ENCODE measurements at places on chromosomes 16 and 17.

DNA sequence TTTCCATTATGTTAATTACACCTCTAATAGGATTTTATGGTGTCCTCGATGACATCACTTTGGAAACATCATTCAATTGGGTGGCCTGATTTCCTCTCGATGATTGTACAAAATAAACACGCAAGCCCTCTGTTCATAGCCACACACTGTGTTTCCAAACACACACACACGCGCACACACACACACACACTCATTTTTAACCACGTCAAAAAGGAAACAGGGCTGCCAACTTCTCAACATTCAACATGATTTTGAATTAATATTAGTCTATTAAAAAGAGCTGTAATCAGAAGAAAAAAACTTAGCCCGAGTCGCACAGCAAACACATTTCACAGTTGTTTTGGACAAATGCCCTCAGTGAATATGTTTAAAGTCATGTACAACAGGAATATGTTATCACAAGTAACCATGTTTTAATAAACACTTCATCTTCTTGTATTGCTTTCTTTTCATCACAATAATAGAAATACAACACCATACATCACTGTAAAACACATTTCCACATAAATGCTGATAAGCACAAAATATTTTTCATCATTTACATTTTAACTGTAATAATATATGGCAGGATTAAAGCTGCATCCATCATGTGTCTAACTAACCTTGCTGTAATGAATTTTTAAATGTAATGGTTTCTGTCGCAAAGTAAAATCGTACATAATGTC lies 219.1 kb upstream of the IRX3 start:
- DNase-seq = no peak

DNA sequence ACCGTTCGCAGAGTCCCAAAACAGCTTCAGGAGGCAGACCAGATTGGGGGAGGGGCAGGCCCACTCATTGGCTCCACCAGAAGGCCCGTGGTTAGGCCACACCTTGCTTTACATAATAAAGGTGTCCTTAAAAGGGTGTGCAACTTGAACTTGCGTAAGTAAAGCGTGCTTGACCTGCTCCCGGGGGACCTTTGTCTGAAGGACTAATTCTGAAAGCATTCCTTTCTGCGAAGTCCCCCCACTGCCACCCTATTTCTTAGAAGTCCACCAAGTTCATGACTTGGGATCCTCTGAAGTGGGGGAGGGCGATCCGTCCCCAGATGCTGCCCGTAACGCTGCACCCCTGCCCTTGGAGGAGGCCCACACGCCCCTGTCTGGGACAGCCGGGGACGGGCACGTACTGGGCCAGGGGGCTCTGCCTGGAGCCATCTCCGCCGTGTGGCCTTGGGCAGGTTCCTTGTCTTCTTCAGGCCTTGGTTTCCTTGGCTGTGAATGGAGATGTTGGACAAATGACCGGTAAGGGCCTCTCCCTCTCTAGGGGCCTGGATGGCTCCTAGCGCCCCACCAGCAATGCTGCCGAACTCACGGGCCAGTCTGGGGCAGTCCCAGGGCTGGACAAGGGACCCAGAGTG lies 823 bp upstream of the ZNF469 start:
- no peak for DNase-seq

DNA sequence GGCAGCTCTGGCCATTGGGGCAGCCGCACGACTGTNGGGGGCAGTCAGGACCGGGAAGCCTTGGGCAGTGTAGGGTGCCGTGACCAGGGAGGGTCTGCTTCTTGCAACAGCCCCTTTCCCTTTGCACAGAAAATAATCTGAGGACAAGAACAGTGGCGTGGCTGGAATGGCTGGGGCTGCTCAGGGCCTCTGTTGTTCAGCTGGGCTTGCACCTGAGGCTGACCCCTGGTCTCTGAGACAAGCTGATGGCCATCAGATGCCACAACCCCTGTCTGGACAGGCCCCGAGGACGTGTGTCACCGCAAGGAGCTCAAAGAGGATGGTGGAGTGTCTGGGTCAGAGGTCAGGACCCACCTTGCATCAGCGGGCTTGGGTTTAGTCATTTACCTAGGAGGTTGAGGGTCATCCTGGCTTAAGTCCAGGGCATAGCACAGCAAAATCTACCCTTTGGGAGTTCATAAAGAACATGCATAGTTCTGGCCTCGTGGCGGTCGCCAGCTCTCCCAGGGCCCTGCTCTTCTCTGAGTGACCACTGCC lies 46.9 kb downstream of the METRNL start:
- DNase-seq = no peak

GRCh38 chr17:1870592-1870991 lies 40.8 kb downstream of the RPA1 start:
- no peak for DNase-seq

GRCh38 chr17:18070861-18071340 lies 16.8 kb upstream of the DRG2 start:
- DNase-seq = no peak
